NT2/D1 (cell line): ENCODE measurements at places on chromosomes 7 and 10.

- DNase-seq = no peak
These were observed 69.8 kb upstream of the AGR3 start for GRCh38 chr7:16951483-16952080.

- DNase-seq = no peak
These were observed 181.6 kb downstream of the NPSR1 start for GRCh38 chr7:34839645-34840044.

DNA sequence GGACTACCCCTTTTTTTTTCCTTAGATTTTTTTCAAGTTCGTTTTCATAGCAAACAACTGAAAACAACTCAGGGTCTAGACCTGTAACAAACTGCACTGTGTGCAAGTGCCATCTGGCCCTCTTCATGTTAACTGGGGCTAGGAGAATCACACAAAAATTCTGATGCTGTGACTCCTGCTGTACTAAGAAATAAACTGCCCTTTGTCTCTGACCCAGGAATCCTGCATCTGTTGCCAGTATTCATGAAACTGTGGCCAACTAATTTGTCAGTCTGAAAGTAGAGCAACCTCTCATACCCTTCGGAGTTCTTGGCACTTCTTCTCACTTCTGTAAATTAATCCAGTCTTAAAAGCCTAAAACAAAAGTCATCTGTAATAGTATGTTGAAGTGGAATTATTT, 218.4 kb upstream of the PCDH15 start:
- DNase-seq = no peak

GRCh38 chr7:17773289-17773626, 167.0 kb downstream of the SNX13 start:
- no peak for DNase-seq

DNA sequence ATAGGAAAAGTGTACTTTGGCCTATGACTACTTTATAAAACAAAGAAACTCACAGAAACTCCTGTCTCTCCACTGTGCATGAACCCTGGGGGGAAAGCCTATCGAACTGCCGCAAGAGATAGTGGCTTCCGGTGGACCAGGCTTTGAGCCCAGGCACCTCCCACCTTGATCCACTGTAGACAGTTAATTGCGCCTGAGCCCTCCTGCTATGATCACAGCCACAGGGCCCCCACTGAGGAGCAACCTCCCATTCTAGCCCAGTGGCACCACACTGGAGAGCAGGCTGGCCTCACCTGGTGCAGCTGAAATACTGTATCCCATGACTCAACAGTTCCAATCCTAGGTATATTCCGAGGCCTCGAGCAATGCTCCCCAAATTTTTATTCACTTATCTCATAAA, 98.8 kb downstream of the COBL start:
- DNase-seq = no peak

DNA sequence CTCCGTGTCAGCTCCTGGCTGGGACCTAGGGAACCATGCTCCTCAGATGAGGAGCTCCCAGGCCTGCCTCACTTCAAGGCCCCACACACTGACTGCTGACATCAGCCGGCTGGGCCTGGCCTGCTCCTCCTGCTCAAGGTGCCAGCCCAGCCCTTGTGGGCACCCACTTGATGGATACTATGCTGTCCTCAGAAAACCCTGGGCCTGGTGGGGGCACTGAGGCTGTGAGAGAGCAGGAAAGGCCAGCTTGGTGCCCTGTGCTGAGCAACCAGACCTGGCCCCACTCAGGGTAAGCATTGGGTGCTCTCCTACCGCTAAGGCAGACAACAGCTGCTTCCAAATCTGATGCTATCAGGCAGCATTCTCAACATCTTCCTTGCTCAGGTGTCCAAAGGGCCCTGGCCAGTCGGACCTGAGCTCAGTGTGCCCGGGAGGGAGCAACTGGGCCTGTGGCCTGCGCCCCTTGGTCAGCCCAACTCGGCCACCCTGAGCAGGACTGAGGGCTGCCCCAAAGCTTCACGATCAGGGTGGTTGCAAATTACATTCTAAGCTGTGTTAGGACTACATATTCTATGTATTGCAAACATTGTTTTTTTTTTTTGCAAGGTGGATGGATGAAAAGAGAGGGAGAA, 21.9 kb upstream of the ANTXRL start:
- no peak for DNase-seq

DNA sequence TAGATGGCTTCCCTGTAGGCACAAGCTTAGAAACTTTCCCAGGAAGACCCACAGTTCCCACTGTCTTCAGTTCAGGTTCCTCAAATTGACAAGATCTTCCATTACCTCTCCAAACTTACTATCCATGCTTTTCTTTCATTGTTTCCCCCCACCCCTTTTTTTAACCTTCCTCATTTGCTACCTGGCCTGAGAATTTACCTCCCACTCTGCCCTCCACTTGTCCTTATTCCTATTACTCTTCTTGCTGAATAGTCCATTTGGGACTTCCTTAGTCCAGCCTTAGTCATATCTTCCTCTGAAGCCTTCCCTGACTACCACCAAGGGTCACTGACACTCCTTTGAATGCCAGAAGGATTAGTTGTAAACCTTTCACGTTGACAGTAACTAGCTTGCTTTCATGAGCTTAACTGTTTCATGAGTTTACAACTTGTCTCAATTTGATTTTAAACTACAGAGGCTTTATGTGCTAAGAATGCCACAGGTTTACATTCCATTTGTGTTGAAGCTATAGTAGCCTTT, 1.2 kb upstream of the CALU start:
- DNase-seq = no peak

DNA sequence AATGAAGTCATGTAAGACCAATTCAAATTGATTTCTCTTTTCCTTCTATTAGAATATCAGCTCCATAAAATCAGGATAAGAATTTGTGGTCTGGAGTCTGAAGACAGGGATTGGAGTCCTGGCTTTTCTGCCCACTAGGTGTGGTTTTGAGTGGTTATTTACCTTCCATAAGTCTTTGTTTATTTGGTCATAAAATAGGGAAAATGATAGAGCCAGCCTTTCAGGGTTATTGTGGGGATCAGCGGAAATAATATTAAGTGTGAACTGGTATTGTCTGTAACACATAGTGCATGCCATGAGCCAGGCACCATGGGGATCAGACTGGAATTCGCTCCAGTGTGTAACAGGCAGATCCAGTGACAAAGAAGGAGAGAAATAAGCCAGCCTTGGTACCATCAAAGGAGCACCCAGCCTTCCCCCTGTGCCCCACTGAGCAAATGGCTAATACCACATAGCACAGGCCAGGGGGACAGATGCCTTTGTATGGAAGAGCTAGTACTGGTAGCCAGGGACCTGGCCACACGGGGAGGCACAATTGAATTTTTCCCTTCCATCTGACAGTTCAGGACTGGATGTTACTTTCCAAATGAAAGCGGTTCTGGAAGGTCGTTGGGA, 509.7 kb upstream of the PODXL start:
- DNase-seq = no peak

DNA sequence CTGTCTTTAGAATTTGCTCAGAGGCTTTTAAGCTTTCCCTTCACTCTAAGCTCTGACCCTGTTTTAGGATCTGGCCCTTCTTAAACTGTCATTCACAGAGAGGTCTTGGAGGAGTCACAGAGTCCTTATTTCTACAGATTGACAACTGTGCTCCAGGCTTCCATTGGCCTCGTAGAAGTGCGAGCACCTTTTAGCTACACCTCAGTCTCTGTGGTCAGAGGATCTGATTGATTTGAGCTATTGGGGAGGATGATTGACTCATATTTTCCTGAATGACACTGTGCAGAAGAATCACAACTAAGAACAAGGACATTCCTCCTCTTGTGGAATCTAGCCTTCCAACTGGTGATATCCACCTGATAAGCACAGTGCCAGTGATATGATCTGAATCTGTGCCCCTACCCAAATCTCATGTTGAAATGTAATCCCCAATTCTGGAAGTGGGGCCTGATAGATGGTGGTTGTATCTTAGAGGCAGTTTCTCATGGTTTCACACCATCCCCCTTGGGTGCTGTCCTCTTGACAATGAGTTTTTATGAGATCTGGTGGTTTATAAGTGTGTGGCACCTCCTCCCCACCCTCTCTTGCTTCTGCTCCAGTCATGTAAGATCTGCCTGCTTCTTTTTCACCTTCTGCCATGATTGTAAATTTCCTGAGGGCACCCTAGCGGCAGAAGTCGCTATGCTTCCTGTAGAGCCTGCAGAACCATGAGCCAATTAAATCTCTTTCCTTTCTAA, 3.2 kb downstream of the CYP3A7 start:
- no peak for DNase-seq

GRCh38 chr10:52668024-52668423, 104.6 kb downstream of the MBL2 start:
- DNase-seq = no peak

DNA sequence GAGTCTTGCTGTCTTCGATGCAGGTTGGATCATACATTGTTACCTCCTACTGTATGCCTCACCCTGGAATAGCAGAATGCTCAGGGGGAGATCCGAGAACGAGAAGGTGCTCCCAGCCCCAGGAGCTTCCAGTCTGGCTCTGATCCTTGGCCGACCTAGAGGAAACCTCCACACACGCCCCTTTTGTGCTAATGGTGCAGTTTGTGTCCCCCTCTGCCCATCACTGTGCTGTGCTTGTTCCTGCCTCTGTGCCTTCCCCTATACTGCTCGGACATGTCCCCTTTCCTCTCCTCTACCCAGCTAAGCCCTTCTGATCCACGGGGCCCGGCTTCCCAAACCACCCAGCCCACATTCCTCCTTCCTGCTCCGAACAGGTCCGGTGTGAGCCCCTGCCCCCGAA, 32.5 kb downstream of the ZNF775 start:
- no peak for DNase-seq

DNA sequence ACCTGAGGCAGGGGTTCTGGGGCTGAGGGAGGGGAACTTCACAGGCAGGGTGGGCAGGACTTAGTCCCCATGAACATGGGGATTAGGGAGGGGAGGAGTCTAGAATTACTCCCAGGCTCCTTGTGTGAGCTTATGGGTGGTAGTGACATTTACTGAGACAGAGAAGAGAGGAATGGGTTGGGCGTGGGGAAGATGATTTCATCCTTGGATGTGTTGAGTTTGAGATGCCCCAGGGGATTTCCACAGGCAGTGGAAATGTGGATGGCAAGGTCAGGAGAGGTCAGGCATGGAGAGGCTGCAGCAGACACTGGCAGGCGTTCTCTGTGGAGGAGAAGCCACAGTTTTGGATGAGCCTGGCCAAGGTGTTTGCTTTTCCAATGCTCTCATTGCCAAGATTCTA, 26.4 kb upstream of the GSDME start:
- DNase-seq = no peak

DNA sequence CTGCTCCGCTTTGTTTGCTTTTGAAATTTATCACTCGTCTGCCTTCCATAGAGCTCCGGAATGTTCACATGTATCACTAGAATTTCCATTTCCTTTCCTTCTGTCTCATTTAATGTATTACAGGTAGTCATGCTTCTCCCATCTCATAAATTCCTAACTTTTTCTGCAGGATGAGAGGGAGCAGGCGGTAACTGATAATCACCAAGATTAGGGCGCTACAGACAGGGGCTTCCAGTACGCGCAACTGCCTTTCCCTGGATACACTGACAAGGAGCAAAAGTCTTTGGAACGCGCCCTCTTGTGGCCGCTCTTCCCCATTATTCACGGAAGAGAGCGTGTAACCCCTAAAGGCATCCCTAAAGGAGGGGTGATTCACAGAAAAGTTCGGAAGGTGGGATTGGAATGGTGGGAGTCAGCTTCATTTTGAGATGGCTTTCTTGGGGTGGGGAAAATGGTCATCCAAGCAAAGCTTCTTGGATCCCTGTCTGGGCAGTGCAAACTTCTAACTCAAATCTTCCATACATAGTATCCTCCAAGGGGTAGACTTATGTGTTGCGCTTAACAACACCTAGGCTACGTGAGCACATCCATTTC, 6.5 kb downstream of the INHBA start:
- peak; percentile 80 for DNase-seq

DNA sequence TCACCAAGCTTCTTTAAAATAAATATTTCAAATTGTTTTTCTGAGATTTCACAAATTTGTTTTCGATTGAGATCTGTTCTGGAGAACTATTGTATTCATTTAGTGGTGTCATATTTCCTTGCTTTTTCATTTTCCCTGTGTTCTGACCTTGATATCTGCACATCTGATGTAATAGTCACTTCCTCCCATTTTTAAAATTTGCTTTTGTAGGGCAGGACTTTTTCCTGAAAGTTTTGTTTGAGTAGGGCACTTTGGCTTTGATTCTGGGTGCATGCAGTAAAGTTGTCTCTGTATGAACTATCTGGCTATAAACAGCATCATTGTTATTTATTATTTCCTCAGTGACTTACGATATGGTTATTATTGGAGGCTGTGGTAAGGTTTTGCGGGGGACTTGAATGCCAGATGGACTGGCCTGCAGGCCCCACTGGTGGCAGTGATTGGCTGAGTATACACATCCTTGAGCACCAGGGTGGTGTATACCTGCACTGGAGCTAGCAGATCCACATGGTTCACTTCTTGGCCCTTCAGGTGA, 83.6 kb downstream of the CSTF2T start:
- DNase-seq = no peak

DNA sequence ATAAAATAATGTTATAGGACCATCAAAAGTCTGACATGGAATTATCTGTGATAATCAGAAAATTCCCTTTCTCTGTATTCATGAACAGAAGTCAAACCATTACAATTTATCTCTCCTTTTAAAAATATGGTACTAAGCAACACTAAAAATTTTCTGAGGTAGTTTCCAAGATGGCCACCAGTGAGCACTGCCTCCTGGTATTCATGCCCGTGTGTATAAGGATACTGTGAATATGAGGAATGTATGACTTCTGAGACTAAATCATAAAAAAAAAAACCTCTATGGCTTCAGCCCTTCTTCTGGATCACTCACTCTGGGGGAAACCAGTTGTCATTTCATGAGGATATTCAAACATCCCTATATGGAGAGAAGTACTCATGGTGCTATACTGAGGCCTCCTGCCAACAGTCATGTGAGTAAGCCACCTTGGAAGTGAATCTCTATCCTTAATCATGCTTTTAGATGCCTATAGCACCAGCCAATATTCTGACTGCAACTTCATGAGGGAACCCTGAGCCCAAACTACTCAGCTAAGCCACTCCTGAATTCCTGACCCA, 41.1 kb downstream of the SIRT1 start:
- no peak for DNase-seq

GRCh38 chr10:91415816-91416215, 5.7 kb downstream of the HECTD2 start:
- DNase-seq = no peak

GRCh38 chr7:41206267-41206666, 496.6 kb downstream of the INHBA start:
- DNase-seq = no peak

GRCh38 chr7:132782777-132783640, 206.7 kb upstream of the PLXNA4 start:
- no peak for DNase-seq

DNA sequence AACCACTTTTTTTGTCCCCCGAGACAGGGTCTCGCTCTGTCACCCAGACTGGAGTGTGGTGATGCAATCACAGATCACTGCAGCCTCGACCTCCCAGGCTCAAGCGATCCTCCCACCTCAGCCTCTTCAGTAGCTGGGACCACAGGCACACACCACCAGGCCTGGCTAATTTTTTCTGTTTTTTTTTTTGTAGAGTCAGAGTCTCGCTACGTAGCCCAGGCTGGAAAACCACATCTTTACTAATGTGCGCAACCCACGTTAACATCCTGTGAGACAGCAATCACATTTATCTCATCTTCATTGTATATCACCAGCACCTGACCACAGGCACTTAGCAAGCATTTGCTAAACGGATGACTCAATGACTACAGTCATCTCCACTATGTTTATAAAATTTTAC, 77.8 kb upstream of the ATP6V0A4 start:
- DNase-seq = no peak
